Natural killer cell (primary cell): ENCODE measurements at places on chromosomes 13 and 19. TPM values are rescaled to one million over a fixed set of nuclear protein-coding genes. Genes with fewer than 3 reads are reported as not detected.

DNA sequence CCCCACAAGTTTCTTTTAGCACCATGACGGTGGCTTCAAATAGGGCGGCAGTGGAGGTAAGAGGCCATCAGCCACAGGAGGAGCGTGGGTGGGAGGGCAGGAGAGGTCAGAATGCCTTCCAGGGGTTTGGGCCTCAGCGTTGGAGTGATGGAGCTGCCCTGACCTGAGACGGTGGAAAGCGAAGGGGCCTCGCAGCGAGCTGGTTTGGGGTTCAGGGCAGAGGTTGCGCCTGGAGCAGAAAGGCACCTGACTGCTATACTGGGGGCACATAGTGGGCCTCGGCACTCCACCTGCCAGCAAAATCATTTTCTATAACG is 382 bp upstream of the NAXD start:
- H3K4me1 ChIP-seq, result peaks cover 19% of the 10 kb centered on the region
- DNase-seq, result no peak
- no peaks in the 10 kb centered on the region for H3K27me3 ChIP-seq
- H3K36me3 ChIP-seq, result no peaks in the 10 kb centered on the region
- no peak overlapping the region for H3K27ac ChIP-seq

DNA sequence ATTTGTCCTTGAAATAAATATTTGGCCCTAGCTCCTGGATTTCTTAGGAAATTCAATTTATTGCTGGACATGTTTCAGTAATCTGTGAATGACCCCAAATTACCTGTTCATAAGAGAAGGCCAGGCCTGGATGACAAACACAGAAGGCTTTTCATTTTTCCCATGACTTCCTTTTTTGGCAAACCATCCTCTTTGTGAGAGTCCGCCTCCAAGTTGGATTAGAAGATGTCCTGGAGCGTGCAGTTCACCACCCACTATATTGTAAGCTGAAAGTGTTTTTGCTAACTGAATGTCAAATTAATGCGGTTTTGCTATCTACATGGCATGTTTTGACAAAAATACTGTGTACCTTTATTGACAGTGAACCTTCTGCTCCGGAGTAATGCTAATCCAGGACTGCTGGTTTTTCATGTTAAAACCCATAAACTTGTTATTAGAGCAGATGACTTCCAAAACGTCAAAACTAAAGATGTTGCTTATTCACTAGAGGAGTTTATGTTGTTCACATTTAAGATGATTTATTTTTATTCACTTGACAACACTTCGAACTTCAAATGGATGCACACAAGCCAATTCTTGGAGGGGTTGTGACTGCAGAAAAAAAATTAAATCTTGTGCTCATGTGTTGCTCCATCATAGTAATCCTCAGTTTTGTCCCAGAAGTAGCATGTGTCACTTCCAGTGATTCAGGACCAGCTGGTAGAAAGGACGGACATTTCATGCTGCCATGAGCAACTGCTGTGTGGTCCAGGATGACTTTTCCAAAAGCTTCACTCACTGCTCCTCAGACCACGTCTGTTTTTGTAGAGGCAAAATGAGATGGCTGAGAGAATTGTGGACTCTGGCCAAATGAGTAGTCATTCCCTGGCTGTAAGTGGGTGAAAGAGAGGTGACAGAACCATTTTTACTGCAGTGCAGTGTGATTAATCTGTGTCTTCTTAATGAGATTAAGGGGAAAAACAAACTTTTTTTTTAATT is 71.0 kb downstream of the ITGBL1 start:
- no peaks in the 10 kb centered on the region for H3K36me3 ChIP-seq
- H3K4me3 ChIP-seq, result no peak overlapping the region
- no peak overlapping the region for H3K27ac ChIP-seq
- H3K27me3 ChIP-seq, result no peaks in the 10 kb centered on the region
- DNase-seq, result no peak
- peaks cover 12% of the 10 kb centered on the region for H3K4me1 ChIP-seq

GRCh38 chr19:4831304-4831978 is at the start of gene TICAM1:
Gene TICAM1, minus strand, starts transcription at chr19:4831712. Its CDS starts 13,335 bp downstream, at chr19:4818377.
- H3K27ac ChIP-seq, result peak within 1 kb of the TSS; percentile 84
- no peaks in the 10 kb centered on the region for H3K36me3 ChIP-seq
- no peaks in the 10 kb centered on the region for H3K27me3 ChIP-seq
- H3K4me3 ChIP-seq, result peak within 1 kb of the TSS; percentile 76
- DNase-seq, result peak; percentile 94
- peaks cover 32% of the 10 kb centered on the region for H3K4me1 ChIP-seq

The MEGF8 gene
- 11.3 TPM for total RNA-seq

The GARIN5A gene
- 0.59 TPM for total RNA-seq

The KL gene
- total RNA-seq, result not detected

The PSPC1 gene
- total RNA-seq, result 107 TPM

The IQCN gene
- 13.7 TPM for total RNA-seq

The HIF3A gene
- not detected for total RNA-seq

The SMAD9 gene
- not detected for total RNA-seq

The DDX39A gene
- 397 TPM for total RNA-seq
